ENCODE measurements at places on chromosomes 7 and 10.

GRCh38 chr7:47300472-47301104, 281.3 kb downstream of the TNS3 start:
- no peak for DNase-seq

GRCh38 chr10:33460505-33461294, 126.2 kb upstream of the NRP1 start:
- DNase-seq = no peak

GRCh38 chr10:86049442-86049841, 317.2 kb downstream of the GRID1 start:
- DNase-seq = no peak

DNA sequence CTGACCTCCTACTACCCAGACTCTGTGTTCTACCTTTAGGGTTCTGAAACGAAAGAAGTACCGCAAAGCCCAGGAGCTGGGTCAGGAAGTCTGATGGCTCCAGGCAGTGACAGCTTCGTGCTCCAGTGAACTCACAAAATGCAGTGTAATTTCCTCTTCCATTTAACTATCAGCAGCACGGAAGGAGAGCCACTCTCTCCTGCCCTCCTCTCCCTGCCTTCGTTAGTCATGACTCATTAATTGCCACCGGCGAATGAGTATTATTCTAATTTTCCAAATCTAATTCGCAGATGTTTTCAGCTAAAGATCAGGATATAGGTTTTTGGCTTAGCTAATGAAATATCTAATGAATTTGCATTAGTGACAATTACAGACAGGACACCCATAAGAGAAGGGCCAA, 1262.0 kb downstream of the TYW1 start:
- DNase-seq = no peak

DNA sequence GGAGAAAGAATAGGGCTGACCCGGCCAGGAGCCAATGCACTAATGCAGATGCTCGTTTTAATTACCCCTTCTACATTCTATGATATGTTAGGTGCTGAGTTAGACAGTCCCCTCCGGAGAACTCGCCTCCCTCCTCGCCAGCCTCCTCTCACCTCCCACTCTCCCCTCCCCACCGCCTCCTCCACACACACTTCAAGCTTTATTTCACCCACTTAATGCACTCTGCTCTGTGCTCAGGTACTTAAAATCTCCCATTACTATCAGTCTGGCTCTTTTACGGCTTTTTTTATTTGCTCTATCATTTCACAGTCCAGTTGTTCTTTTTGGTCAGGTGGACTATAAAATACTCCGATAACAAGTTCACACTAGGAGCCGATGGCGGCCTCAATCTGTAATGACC, 231.6 kb downstream of the TEX36 start:
- DNase-seq = peak; percentile 62

DNA sequence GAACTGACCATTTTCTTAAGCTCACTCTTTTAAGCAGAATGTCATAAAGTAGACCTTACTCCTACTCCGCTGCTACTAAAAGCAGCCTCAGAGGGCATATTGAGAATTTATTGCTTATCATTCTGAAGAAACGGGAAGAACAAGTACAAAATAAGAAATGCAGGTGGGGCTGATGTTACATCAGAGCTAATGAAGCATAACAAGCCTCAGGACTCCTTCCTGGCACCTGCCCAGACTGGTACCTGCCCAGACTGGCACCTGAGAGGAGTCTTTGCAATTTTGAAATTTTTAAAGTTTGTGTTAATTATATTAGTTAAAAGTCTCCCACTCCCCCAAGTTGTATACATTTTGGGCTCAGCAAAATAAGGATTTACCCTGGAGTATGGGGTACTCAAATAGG, 162.4 kb downstream of the SEMA3E start:
- no peak for DNase-seq

DNA sequence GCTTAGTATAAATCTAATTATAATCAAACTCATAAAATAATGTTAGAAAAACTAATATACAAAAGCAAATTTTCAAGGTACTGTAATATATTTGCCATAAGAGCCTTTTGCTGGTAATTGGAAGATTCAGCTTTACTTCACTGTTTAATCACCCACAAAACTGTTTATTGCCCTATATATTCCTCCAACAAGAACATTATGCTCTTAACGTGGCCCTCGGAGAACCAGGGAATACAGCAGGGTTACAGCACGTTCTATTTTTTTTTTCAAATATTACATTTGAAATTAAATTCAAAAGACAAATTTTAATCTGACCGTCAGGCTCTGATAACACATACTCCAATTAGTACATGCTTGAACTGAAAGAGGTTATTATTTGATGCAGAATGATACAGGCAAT, 336.3 kb upstream of the LRRN3 start:
- DNase-seq = no peak

GRCh38 chr7:146345251-146345650, 228.7 kb downstream of the CNTNAP2 start:
- no peak for DNase-seq

Measured in NCI-H1092 (cell line).